T-helper 22 cell (primary cell): ENCODE measurements at places on chromosomes 12 and 14.

- no peak for DNase-seq
These were observed 11.4 kb downstream of the GLT1D1 start for GRCh38 chr12:128864516-128865186.

- DNase-seq, result no peak
These were observed 1.5 kb downstream of the PRDM4 start for GRCh38 chr12:107759410-107759809.

- no peak for DNase-seq
These were observed 162.9 kb downstream of the KSR2 start for GRCh38 chr12:117805865-117806264.

- no peak for DNase-seq
These were observed 12.2 kb downstream of the SLC48A1 start for GRCh38 chr12:47785036-47785886.

DNA sequence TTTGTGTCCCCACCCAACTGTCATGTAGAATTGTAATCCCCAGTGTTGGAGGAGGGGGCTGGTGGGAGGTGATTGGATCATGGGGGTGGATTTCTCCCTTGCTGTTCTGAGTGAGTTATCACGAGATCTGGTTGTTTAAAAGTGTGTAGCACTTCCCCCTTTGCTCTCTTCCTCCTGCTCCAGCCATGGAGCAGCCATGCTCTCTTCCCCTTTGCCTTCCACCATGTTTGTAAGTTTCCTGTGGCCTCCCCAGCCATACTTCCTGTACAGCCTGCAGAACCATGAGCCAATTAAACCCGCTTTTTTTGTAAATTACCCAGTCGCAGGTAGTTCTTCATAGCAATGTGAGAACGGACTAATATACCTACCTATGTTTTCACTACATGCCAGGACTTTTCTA, 2.6 kb upstream of the POC1B start:
- DNase-seq, result no peak

- DNase-seq, result no peak
These were observed 6.9 kb downstream of the SMCO2 start for GRCh38 chr12:27453421-27453820.

- DNase-seq, result no peak
These were observed 10.2 kb downstream of the ERG28 start for GRCh38 chr14:75650253-75651058.

- no peak for DNase-seq
These were observed 3.1 kb upstream of the PNMA1 start for GRCh38 chr14:73717266-73717665.

DNA sequence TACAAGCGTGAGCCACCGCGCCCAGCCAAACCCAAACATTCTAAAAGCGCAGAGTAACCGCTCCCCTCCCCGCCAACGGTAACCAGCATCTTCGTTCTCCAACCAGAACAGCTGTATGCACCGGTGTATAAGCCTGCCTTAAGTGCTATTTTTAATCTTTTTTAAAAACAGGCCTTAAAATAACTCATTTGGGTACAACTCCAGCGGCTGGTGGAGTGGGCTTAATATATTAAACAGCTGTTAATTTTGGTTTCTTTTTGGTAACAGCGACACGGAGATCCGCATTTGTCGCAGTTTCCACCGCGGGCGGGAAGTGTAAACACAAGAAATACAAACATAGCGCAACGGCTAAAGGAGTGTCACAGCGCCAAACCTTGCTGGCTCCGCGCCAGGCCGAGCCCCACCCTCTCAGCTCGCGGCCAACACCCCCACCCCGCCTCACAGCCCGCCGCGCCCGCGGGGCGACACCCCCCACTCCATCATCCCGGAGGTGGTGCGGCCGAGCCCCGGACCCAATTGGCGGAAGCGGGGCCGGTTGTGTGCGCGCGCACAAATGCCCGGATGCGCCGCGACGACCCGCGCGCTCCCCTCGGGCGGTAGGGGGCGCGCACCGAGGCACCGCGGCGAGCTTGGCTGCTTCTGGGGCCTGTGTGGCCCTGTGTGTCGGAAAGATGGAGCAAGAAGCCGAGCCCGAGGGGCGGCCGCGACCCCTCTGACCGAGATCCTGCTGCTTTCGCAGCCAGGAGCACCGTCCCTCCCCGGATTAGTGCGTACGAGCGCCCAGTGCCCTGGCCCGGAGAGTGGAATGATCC, at the start of gene MDM2:
Gene MDM2, plus strand, starts transcription at position 602 of the 812 bp plus-strand sequence. CDS start 301 bp downstream, outside the sequence.
- DNase-seq, result peak; percentile 96
